ENCODE measurements at places on chromosomes 12 and 14.
A peak's percentile ranks its signal among the peaks of the same experiment; 100 is the strongest.

GRCh38 chr12:49946086-49946485, 4.5 kb upstream of the AQP2 start:
- no peak for DNase-seq

DNA sequence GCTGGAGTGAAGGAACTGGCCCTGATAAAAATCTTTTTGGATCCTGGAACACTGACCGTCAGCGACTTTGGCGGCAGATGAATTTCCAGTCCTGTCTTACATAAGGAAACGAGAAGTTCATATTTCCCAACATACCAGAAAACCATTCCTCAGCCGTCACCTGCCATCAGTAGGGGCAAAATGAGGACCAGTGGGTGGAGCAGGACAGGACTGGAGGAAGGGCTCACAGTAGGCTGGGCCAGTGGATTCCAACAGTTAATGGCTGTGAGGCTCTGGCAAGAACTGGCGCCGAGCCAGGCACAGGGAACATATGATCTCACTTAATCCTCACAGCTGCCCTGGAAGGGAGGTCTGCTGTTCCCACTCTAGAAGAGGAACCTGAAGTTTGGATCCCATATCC, 67.2 kb upstream of the FAM181A start:
- no peak for DNase-seq

DNA sequence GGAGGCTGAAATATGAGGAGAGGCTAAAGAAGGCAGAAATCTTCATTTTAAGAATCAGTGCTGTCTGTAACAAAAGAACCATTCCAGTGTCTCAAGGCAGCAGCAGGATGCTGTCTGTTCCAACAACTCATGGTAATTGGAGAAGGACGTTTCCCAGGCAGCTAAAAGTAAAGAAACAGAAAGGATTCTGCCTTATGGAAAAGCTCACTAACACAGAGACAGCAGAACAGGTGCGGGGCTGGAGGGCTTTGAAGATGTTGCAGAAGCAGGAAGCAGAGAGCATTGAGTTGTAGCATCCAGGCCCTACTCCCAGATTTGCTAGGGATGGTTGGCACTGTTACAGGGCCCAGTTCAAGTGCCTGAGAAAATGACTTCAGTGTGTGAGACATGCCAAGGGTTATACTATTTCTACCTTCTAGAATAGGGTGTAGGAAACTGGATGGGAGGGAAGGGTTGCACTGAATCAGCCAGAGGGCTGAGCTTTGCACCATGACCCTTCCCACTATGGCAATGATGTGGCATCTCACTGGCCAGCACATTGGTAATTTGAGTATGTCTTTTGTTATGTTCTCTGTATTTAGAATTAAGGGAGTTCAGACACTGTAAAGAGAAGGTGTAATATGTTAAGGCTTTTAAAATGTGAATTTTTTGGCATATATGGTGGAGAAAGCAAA, 160.0 kb upstream of the FBXO33 start:
- DNase-seq, result no peak

- DNase-seq, result no peak
Observed at GRCh38 chr12:39205969-39206368, 237.0 kb downstream of the KIF21A start.

DNA sequence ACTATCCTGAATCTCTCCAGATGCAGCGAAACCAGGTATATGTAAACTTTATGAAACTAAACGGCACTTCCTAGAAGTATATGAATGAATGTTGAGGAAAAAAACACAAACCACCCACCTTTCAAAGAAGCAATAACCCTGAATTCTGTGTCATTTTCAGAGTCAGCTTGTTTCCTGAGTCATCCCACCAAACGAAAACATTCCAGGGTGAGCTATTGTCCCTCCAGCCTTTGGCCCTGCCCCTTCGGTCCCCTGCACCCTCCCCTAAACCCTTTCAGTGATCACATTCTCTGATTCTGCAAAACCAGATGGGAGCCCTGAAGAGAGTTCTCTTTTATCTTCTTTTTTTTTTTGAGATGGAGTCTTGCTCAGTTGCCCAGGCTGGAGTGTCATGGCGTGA, 202.6 kb upstream of the ALG10B start:
- no peak for DNase-seq

- no peak for DNase-seq
Observed at GRCh38 chr12:46263140-46264016, 5.5 kb downstream of the SLC38A1 start.

- DNase-seq, result no peak
Observed at GRCh38 chr12:132083614-132083940, 60.5 kb downstream of the DDX51 start.

GRCh38 chr12:57940052-57940914, 1.1 kb upstream of the ATP23 start:
- DNase-seq, result no peak

GRCh38 chr14:106875503-106875902, 1349.1 kb downstream of the TMEM121 start:
- DNase-seq, result no peak

GRCh38 chr12:39451977-39452376, 9.1 kb upstream of the KIF21A start:
- DNase-seq, result no peak

GRCh38 chr12:121942145-121942718, 23.8 kb downstream of the CFAP251 start:
- no peak for DNase-seq

DNA sequence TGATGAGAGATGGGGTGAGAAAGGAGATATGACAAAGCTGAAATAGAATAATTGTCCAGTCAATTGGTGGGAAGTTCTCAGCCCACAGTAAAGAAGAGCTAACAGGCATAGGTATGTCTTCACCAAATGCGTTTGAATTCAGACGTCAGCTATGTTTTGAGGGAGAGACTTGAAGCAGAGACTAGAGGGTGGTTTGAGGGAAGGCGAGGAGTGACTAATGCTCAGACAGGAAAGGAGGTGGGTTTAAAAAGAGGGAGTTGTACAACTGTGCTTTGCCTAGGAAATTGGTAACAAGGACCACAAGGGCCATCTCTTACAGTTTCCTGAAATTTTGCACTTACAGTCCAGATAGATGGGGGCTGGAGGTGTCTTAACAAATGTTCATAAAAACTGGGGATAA, 6.4 kb downstream of the JKAMP start:
- DNase-seq, result no peak

GRCh38 chr14:91350813-91351511, 66.7 kb downstream of the CCDC88C start:
- no peak for DNase-seq

DNA sequence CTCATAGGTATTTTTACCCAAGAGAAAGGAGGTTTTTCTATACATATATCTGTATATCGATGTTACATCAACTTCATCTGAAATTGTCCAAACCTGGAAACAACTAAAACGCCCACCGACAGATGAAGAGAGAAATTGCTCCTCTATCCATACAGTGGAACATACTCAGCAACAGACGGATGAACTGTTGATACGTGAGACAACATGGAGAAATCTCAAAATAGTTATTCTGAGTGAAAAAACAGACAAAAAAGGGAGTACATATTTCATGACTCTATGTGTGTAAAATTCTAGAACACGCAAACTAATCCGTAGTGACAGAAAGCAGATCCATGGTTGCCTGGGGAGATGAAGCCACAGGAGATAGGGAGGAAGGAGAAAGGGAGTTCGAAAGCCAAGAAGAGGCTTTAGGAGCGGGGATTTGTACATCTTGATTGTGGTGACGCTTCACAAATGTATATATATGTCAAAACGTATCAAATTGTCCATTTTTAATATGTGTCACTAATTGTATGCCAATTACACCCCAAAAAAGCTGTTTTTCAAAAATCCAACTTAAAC, 37.6 kb upstream of the C14orf180 start:
- DNase-seq, result no peak

DNA sequence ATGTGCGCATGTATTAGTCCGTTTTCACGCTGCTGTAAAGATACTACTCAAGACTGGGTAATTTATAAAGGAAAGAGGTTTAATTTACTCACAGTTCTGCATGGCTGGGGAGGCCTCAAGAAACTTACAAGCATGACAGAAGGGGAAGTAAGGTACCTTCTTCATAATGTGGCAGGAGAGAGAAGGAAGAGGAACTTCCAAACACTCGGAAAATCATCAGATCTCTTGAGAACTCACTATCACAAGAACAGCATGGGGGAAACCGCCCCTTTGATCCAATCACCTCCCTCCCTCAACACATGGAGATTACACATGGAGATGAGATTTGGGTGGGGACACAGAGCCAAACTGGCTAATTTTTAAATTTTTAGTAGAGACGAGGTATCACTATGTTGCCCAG, 41.8 kb upstream of the SNX6 start:
- DNase-seq, result no peak

DNA sequence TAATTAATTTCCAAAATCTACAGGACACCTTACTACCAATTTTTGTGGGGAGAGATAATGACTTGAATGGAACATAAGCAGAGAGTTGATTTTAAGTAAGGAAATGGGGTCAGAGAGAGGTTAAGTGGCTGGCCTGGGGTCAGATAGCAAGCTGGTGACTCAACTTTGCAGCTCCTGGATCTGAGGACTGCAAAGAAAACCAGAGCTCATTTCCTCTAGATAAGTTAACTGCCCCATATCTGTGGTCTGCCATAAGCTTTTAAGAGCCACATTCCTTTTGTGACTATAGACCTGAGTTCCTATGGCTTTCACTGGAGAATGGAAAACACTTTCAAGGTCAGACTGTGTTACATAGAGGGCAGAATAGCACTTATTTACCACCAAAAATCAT, 201.2 kb upstream of the PRICKLE1 start:
- peak; percentile 48 for DNase-seq

GRCh38 chr14:69753860-69754259, 13.1 kb upstream of the SRSF5 start:
- no peak for DNase-seq

DNA sequence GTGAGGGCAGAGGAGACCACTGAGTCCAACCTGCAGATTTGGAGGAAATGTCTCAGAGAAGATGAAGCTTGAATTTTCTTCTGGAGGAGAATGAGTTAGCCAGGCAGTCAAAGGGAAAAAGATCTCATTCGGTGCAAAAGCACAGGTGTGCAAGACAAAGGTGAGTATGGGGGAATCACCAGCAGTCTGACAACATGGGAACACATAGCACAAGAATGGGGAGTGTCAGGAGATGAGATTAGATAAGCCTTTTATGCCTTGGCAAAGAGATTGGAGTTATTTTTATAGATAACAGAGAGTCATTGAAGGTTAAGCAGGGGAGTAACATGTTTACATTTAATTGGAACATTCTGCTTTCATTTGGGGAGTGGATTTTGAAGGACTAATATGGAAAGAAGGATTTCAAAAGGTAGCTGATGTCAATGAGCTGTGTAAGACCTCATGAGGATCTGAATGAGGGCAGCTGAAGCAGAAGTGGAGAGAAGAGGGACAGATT, 171.3 kb upstream of the NTF3 start:
- DNase-seq, result no peak

GRCh38 chr12:52323416-52324152, 2.4 kb upstream of the KRT83 start:
- no peak for DNase-seq

- no peak for DNase-seq
Observed at GRCh38 chr12:96246926-96247505, 52.8 kb downstream of the ELK3 start.

GRCh38 chr14:98170575-98170974, 1101.4 kb downstream of the BCL11B start:
- DNase-seq, result no peak

DNA sequence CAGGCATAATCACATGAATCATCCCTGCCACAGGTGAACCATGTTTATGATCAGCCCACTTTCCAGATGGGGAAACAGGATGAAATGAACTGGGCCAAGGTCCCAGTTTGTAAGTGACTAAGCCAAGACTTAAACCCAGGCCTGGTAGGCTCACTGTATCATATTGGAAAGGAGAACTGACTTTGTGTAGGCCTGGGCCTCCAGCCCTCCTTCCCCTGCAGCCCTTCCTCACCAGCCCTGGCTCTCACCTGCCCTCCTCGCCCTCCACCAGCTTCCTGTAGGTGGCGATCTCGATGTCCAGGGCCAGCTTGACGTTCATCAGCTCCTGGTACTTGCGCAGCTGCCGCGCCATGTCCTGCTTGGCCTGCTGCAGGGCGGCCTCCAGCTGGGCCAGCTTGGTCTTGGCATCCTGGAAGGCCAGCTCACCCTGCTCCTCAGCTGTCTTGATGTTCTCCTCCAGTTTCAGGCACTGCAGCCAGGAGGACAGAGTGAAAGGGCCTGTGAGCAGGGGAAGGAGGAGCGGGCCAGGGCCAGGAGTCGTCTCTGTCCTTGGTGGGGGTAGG, 19.8 kb downstream of the KRT80 start:
- DNase-seq, result peak; percentile 55

GRCh38 chr14:61388976-61389576, 67.7 kb downstream of the PRKCH start:
- peak; percentile 69 for DNase-seq

DNA sequence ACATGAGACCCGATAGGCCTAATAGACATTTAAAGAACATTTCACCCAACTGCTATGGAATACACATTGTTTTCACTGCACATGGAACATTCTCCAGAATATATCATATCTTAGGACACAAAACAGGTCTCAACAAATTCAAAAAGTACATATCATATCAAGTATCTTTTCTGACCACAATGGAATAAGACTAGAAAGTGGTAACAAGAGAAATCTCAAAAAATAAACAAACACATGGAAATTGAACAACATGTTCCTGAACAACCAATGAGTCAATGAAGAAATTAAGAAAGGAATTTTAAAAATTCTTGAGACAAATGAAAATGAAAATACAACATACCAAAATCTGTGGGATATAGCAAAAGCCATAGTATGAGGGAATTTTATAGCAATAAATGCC, 208.1 kb downstream of the PTPRO start:
- no peak for DNase-seq

GRCh38 chr14:68589447-68590200, 203.2 kb downstream of the ZFP36L1 start:
- DNase-seq, result no peak

DNA sequence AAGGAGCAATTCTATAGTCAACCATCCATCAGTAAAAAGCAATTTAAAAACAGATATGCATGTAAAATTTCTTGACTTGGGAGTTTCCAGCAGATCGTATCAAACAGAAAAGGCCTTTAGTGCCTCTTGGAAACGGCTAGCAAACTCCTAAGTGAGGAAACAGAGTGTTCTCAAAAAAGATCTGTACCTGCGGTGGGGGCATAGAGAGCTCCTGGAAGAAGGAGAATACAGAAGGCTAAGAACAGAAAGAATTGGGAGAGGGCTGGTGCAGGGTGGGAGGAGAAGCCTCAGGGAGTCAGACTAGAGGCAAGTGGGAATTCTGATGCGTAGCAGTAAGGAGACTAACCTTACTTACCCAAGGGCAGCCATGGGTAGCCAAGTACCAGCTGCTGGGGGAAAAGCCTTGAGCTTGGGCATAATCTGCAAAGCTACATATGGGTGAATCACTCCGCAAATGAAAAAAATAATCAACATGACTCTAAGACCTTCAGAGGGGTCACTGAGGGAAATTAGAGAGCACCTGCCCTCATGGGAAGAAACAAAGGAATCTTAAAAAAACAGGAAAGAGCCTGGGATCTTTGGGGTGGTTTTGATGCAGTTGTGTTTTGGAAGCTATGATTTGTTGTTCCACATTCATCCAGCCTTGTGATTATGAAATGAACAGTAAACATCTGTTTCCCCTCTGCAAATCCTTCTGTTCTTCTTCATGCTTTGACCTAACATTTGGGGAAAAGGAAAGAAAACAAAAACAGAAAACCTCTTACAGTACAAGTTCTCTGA, 10.4 kb downstream of the RHOJ start:
- no peak for DNase-seq
